ENCODE measurements at places on chromosomes 6 and 20.

DNA sequence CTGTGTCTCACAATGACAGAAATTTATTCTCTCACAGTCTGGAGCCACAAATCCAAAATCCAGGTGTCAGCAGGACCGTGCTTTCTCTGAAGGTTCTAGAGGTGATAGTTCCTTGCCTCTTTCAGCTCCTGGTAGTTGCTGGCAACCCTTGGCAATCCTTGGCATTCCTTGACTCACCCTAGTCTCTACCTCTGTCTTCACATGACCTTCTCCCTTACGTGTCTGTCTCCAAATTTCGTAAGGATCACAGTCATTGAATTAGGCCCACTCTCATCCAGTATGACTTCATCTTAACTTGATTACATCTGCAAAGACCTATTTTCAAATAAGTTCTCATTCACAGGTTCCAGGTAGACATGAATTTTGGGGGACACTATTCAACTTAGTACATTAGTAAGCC lies 143.1 kb downstream of the CEP57L1 start:
- no peak overlapping the region for H3K4me3 ChIP-seq
- no peaks in the 10 kb centered on the region for H3K4me1 ChIP-seq
- H3K27ac ChIP-seq: no peak overlapping the region
- no peaks in the 10 kb centered on the region for H3K36me3 ChIP-seq
- no peak for DNase-seq

- peaks cover 1% of the 10 kb centered on the region for H3K4me1 ChIP-seq
- H3K27me3 ChIP-seq: peaks cover 1% of the 10 kb centered on the region
- no peak for DNase-seq
- no peak overlapping the region for H3K27ac ChIP-seq
Measured at GRCh38 chr6:161891542-161891941, 617.7 kb upstream of the AGPAT4 start.

DNA sequence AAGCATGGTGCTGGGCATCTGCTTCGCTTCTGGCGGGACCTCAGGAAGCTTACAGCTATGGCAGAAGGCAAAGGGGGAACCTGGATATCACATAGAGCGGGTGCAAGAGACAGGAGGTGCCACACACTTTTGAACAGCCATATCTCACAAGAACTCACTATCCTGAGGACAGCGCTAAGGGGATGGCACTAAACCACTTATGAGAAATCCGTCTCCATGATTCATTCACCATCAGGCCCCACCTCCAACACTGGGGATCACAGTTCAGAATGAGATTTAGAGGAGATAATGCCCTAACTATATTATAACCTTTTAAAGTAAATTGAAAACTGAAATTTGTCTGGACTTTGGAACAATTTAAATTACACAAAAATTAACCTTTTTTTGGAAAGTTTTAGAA lies 37.8 kb upstream of the SUMO4 start:
- no peak overlapping the region for H3K4me3 ChIP-seq
- DNase-seq: no peak
- no peaks in the 10 kb centered on the region for H3K4me1 ChIP-seq
- no peaks in the 10 kb centered on the region for H3K36me3 ChIP-seq
- no peaks in the 10 kb centered on the region for H3K27me3 ChIP-seq
- H3K27ac ChIP-seq: no peak overlapping the region

- no peak for DNase-seq
- H3K36me3 ChIP-seq: no peaks in the 10 kb centered on the region
- H3K27ac ChIP-seq: no peak overlapping the region
- 0 out of 2 replicates have a peak, but pooled peaks cover 1% of the 10 kb centered on the region for H3K4me1 ChIP-seq
- no peak overlapping the region for H3K4me3 ChIP-seq
Measured at GRCh38 chr6:89050155-89050554, 30.4 kb upstream of the PNRC1 start.

GRCh38 chr6:118844915-118845314 lies 49.0 kb upstream of the ASF1A start:
- H3K36me3 ChIP-seq: no peaks in the 10 kb centered on the region
- no peak overlapping the region for H3K27ac ChIP-seq
- DNase-seq: no peak
- no peak overlapping the region for H3K4me3 ChIP-seq

GRCh38 chr6:108684771-108685329 lies 124.1 kb downstream of the FOXO3 start:
- no peaks in the 10 kb centered on the region for H3K4me1 ChIP-seq
- no peak overlapping the region for H3K27ac ChIP-seq
- no peaks in the 10 kb centered on the region for H3K36me3 ChIP-seq
- no peaks in the 10 kb centered on the region for H3K27me3 ChIP-seq
- H3K4me3 ChIP-seq: no peak overlapping the region

- no peak for DNase-seq
- H3K27ac ChIP-seq: no peak overlapping the region
- no peaks in the 10 kb centered on the region for H3K36me3 ChIP-seq
- no peak overlapping the region for H3K4me3 ChIP-seq
- no peaks in the 10 kb centered on the region for H3K4me1 ChIP-seq
Measured at GRCh38 chr20:56439771-56440291, 27.8 kb downstream of the CASS4 start.

DNA sequence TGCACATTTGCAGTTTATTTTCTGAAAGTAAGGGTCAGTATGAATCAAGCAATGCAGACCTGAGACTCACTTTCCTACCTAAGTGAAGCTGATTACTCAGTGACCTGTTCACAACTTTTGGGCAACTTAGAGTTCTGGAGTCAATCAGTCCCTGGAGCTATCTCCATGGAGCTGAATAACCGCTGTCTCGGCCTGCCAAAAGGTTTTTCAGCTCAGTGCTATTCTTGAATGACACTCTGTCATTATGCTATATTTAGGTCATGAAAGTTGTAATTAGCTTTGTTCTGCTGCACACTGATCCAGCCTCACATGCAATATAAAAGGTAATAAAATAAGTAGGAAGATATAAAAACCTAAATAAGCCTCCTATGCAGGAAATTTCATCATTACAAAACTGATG lies 356.0 kb downstream of the BMP2 start:
- no peak for DNase-seq
- H3K4me3 ChIP-seq: no peak overlapping the region
- H3K36me3 ChIP-seq: no peaks in the 10 kb centered on the region
- H3K27me3 ChIP-seq: no peaks in the 10 kb centered on the region
- no peak overlapping the region for H3K27ac ChIP-seq
- no peaks in the 10 kb centered on the region for H3K4me1 ChIP-seq

- H3K36me3 ChIP-seq: no peaks in the 10 kb centered on the region
- no peak overlapping the region for H3K4me3 ChIP-seq
- no peak overlapping the region for H3K27ac ChIP-seq
- H3K27me3 ChIP-seq: no peaks in the 10 kb centered on the region
- DNase-seq: no peak
- 0 out of 2 replicates have a peak, but pooled peaks cover 1% of the 10 kb centered on the region for H3K4me1 ChIP-seq
Measured at GRCh38 chr6:133436652-133437051, 195.5 kb downstream of the EYA4 start.

DNA sequence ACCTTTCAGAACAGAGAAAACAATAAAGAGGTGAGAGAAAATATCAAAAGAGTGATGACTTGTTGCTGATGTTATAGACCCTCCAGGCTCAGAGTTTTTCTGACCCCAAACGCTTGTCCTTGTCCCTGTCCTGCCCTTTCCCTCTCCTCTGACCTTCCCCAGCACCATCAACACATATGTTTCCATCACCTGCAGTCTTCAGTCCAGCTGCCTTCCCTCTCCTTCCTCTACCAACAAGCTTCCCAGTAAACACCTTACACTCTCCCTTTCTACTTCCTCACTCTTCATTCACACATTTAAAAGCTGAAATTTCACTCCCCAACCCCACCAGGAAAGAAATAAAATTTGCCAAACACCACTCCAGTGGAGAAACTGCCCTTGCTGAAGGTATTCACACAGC lies 25.4 kb upstream of the AFDN start:
- DNase-seq: no peak
- H3K4me1 ChIP-seq: peaks cover 2% of the 10 kb centered on the region
- H3K27ac ChIP-seq: no peak overlapping the region
- H3K36me3 ChIP-seq: no peaks in the 10 kb centered on the region

GRCh38 chr6:136950436-136951126 lies 28.5 kb downstream of the SLC35D3 start:
- H3K27ac ChIP-seq: no peak overlapping the region
- no peaks in the 10 kb centered on the region for H3K27me3 ChIP-seq
- DNase-seq: no peak
- no peaks in the 10 kb centered on the region for H3K36me3 ChIP-seq
- H3K4me3 ChIP-seq: no peak overlapping the region

DNA sequence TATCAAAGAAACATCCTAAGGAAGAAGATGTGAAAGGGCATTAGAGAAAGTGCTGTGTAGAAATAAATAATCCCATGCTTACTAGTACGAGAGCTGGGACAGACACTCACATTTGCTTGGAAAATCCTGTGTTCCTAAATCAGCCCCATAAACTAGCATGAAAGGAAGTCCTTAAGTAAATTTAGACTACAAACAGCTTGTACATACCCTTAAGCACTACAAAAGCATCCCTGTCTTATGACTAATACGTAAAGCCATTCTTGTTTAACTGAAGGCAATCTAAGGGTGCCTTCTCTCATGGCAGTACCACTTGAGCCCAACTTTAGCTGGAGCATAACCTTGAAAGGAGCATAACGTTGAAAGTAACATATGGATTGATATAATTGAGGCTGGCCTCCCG lies 15.4 kb upstream of the FOXQ1 start:
- H3K4me1 ChIP-seq: no peaks in the 10 kb centered on the region
- H3K27me3 ChIP-seq: 0 out of 2 replicates have a peak, but pooled peaks cover 2% of the 10 kb centered on the region
- no peak for DNase-seq
- no peaks in the 10 kb centered on the region for H3K36me3 ChIP-seq

DNA sequence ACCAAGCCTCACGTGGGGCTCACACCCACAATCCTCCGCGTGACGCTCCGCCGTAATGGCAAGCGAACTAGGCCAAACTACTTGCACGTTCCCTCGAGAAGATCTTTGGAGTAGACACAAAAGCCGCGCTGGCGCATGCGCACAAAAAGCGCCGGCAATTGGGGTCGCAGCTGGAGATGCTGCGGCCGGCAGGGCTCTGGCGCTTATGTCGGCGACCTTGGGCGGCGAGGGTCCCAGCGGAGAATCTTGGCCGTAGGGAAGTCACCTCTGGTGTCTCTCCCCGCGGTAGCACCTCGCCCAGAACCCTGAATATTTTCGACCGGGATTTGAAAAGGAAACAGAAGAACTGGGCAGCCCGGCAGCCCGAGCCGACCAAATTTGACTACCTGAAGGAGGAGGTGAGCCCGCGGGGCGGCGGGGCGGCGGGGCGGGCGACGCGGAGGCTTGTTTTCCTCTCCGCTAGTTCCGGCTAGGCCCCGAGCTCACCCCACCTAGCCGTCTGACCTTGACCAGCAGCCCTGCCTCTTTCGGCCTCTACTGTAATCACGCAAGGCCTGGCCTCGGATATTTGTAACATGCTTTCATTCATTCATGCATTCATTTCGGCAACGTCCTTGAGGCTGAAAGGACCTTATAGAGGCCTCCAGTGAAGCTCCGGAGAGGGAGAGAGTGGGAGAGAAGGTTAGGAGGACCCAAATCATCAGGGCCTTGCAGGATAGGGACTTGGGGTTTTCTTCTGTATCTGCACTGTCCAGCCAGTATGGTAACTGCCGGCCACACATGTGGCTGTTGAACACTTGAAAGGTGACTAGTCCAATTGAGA lies at the start of the genes ESF1 and NDUFAF5:
Gene ESF1 (minus strand): TSS at position 27 of the 823 bp plus-strand sequence. CDS start 1,779 bp downstream, outside the sequence.
Gene NDUFAF5 (plus strand): TSS at position 136 of the 823 bp plus-strand sequence. CDS start 41 bp downstream, at position 177.
- H3K4me1 ChIP-seq: 0 out of 2 replicates have a peak, but pooled peaks cover 4% of the 10 kb centered on the region
- peak; percentile 89 for DNase-seq
- H3K4me3 ChIP-seq: peak within 1 kb of the TSS; percentile 88
- no peaks in the 10 kb centered on the region for H3K27me3 ChIP-seq
- H3K36me3 ChIP-seq: no peaks in the 10 kb centered on the region
- no peak within 1 kb of the TSS for H3K27ac ChIP-seq

- H3K27ac ChIP-seq: no peak within 1 kb of the TSS
- H3K27me3 ChIP-seq: no peaks in the 10 kb centered on the region
- H3K4me1 ChIP-seq: peaks cover 8% of the 10 kb centered on the region
- H3K4me3 ChIP-seq: peak within 1 kb of the TSS; percentile 95
Measured at GRCh38 chr20:3172933-3173609, at the start of gene LZTS3. Gene LZTS3 (minus strand): TSS chr20:3173549. CDS start chr20:3167163, 6,386 bp downstream.

DNA sequence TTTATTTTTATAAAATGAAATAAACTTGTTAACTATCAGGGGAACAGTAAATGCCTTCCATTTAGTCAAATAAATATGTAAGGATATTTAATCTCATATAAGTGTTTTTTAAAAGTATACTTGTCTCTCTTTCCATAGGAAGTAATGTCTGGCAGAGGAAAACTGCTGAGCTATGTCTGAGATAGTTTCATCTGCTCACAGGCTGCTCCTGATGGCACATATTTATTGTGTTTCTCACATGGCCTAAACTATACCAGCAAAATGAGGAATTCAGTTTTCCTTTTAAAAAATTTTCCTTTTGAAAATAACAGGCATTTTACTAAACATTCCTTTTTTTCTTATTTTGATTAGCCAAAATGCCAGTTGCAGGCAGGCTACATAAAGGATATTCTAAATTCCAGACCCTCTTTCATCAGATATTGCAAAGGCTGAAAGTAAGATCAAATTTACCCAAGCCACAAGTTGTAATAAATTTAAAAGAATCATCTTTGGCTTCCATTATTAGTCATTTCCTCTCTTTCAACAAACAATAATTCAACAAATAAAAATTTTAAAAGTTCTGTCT lies 60.1 kb upstream of the RNF146 start:
- no peaks in the 10 kb centered on the region for H3K36me3 ChIP-seq
- no peak for DNase-seq
- no peaks in the 10 kb centered on the region for H3K4me1 ChIP-seq
- H3K27me3 ChIP-seq: no peaks in the 10 kb centered on the region
- no peak overlapping the region for H3K27ac ChIP-seq
- H3K4me3 ChIP-seq: no peak overlapping the region

DNA sequence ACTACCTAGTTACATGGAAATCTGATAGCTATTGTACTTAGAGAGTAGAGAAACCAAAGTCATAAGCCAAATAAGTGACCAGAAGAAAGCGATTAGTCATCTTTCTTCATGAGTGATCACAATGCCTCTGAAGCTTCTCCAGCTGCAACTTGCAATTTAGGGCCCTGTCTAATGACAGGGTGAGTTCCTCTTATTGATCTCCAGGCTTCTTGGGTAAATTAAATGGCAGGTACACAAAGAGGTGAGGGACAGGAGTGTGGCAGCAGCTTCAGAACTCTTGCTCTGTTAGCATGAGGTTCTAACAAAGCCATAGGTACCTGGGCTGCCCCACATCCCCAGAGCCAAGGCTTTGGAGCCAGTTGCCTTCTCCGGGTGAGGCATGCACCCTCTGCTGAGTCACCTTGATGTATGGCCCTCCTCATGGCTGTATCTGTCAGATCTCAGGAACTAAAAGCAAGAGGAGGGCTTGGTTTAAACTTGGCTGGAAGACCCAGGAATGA lies 60.8 kb downstream of the PRDM1 start:
- peaks cover 1% of the 10 kb centered on the region for H3K4me1 ChIP-seq
- DNase-seq: no peak
- no peaks in the 10 kb centered on the region for H3K36me3 ChIP-seq
- H3K4me3 ChIP-seq: no peak overlapping the region
- H3K27me3 ChIP-seq: no peaks in the 10 kb centered on the region

All from iPS DF 6.9 (cell line).